ENCODE measurements at places on chromosomes 2 and 18.

DNA sequence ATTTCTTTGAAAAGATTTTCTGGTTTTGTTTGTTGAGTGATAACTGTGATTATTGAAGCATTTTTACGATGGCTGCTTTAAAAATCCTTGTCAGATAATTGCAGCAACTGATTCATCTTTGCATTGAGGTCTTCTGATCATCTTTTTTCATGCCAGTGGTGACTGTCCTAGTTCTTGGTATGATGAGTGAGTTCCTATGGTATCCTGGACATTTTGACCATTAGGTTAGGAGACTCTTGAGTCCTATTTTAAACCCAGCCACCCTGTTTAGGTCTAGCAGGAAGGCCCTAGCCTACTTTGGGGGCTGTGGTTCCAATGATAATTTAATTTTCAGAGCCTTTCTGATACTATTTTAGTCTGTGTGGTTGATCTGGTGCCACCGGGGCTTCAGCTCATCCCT, 72.7 kb upstream of the REV1 start:
- DNase-seq, result no peak

DNA sequence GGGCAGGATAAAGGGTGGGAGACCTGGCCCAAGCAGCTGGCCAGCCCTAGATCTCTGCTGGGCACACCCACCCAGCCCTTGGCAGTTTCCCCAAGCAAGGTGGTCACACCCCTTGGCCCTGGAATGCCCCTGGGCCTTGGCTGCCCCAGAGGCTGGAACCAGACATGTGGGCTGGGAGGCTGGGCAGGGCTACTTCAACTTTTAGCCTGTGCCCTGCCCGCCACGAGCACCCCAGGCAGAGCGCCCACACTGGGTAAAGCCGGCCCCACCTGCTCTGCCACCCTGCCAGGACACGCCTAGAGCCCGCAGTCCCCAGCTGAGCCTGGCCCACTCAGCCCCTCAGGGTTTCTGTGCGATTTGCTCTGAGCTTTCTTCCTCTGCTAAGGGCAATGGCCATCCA, 119.7 kb upstream of the SMAD2 start:
- no peak for DNase-seq

DNA sequence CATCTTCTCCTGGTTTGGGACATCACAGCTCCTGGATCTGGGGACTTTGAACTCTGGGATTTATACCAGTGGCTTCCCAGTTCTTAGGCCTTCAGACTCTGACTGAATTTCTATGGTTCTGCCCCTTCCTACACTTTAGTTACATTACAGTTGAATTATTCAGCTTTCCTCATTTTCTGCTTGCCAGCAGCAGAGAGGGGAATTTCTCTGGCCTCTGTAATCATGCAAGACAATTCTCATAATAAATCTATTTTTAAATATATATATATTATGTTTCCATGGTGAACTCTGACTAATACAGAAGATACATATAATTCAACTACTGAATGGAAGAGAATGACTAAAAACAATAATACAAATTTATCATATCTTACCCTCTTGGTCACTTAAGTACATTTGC, 1478.6 kb upstream of the ACVR2A start:
- no peak for DNase-seq

DNA sequence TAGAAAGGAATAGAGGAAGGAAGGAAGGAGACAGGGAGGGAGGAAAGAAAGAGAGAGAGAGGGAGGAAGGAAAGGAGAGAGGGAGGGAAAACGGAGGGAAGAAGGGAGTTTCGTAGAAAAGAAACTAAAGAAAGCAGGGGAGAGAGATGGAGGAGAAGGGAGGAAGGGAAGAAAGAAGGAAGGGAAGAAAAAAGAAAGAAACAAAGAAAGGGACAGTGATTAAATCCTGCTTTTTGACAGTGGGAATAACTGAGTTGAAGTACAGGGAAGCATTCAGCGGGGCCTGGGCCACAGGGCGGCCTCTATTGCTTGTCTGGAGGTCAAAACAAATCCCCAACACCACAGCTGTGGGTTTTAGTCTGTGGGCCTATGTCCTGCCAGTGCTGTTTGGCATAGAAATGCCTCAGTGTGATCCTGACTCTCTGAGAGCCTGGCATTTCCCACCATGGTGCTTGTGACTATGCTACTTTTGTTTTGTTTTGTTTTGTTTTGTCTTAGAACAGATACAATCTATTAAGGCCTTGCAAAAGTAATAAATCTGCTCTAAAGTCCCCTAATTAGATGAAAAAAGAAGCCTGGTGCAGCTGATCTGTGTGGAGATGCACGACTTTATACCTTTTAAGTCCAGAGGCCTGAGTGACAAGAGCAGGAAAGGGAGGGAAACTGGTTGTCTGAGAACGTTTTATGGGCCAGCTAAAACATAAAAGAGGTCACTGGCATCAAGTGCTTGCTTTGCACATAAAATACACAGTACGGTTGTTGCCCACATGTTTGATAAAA, 40.0 kb downstream of the IL1RL2 start:
- no peak for DNase-seq

DNA sequence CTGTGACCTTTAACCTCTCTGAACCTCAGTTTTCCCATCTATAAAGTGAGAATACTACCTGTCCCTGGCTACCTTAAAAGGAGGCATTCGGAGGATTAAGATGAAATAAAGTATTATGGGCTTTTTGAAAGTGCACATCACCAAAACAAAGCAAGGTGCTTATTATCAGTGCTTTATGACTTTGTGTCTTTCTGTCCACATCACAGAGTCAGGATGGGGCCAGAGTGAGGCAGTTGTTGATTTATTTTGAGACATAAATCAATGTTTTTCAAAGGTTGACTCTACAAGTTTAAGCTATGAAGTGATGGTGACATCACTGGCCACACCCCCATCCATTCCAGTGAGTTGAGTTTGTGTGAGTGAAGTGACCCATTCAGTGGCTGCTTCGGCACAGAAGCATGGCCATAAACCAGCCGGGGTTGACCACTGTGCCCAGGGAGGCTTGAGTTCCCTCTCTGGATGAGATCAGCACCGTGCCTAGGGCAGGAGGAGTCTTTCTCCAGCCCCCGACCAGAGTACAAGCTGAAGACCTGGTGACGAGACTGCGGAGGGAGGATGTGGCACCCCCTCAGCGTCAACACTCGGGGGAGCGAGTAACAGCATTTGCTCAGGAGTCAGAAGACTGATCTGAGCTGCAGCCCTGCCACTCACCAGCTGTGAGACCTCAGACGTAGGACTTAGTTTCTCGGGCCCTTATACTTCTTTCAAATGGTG, 89.0 kb upstream of the PPP1CB start:
- no peak for DNase-seq

DNA sequence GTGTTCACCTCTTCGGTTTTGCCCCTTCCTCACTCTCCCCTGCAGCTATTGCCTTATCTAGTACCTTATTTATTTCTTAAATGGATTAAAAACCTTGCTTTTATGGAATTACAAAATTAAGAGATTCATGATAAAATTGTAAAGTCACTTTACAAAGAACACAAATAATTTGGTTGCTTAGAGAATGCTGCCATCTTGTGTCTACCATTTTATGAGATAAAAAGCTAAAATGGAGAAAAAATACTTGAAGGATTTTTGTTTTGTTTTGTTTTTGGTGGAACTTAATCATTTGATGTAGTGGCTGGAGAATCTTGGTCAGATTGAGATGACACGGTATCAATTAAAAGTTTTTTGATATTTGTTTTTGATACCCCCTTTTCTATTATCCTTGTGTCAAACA, 69.6 kb downstream of the R3HDM1 start:
- DNase-seq, result no peak

All from stimulated activated CD4-positive, alpha-beta T cell treated with anti-CD3 and anti-CD28 coated beads, TNF-alpha, amount 100 ng/mL, for 24 hours (primary cell).